Activated CD8-positive, alpha-beta memory T cell treated with anti-CD3 and anti-CD28 coated beads, Interleukin-2, amount 50 U/mL, for 48 hours (primary cell): ENCODE measurements at places on chromosomes 13 and 19.

GRCh38 chr19:30883071-30883470 is 466.2 kb downstream of the TSHZ3 start:
- DNase-seq = no peak

DNA sequence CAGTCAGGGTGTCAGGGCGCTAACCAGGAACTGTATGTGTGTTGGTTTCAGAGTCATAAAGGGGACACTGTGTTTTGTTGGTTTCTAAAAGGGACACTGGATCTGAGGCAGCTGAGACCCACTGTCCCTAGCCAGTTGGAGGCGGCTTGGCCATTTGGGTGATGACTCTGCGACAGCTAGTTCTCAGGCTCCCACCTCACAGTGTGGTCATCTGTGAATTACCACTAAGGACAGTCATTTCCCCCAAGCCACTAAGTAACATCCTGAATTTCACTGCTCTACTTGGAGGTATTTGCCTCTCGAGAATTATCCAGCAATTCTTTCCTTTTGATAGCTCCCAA is 51.5 kb downstream of the EPS15L1 start:
- no peak for DNase-seq

DNA sequence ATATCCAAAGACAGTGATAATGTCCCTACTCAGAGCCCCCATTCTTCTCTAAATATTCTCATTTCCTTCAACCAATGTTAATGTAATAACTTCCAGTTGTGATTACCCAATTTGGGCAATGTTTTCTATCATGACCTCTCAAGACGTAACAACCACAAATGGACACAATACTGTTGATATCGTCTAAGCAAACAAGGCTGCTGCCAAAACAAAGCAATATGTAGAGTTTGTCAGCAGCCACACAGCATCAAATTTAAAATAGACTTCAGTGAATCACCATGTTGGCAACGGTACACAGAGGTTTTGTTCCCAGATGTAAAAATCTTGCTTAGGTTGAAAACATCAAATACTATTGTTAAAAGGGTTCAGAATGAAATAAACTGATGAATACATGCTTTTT is 205.1 kb downstream of the DACH1 start:
- DNase-seq = no peak

DNA sequence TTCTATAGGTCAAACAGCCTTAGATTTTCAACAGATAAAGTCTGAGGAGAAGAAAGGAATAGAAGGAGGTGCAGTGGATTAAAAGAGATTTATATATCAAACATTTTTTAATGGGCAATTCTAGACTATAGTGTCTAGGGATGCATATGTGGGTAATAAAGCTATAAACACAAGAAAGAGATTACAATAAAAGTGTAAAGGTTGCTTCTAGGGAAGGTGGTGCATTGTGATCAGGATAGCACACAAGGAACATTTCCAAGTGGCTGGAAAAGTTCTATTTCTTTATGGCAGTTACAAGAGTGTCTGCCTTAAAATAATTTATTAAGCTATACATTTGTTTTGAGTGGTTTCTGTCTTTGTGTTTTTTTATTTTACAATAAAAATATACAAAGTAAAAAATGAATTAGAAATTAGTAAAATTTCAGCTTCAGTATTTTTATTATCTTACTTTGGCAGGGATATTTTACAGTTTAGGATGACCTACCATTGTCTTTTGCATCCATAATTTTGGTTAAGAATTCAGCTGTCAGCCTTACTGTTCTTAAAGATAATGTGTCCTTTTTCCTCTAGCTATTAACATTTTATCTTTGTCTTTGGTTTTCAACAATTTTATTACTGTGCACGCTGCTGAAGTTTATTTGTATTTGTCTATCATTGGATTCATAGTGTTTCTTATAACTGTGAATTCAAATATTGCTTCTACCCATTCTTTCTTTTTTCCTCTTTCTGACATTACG is 221.8 kb downstream of the LACC1 start:
- no peak for DNase-seq
